ENCODE measurements at places on chromosomes 7 and 10.

DNA sequence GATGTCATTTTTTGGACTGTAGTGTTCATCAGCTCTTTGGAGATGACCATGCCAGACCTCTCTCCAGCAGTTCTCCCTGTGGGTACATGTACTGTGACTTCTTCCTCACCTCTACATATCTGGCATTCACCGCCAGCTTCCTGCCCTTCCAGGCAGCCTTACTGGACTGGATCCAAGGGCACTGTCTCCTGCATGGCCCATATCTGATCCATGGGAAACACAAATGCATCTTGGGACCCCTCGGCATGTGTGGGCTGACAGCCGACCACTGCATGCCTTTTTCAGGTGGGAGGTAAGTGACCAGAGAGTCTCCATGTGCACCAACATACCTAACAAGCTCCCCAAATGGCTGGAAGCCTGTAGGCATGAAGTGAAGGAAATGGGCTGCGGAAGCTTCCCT is 3.9 kb upstream of the BLVRA start:
- DNase-seq: no peak

- DNase-seq: no peak
Measured at GRCh38 chr10:88499569-88500470, 83.3 kb downstream of the RNLS start.

GRCh38 chr10:43976292-43976691 is 327.6 kb upstream of the ZNF32 start:
- DNase-seq: no peak

DNA sequence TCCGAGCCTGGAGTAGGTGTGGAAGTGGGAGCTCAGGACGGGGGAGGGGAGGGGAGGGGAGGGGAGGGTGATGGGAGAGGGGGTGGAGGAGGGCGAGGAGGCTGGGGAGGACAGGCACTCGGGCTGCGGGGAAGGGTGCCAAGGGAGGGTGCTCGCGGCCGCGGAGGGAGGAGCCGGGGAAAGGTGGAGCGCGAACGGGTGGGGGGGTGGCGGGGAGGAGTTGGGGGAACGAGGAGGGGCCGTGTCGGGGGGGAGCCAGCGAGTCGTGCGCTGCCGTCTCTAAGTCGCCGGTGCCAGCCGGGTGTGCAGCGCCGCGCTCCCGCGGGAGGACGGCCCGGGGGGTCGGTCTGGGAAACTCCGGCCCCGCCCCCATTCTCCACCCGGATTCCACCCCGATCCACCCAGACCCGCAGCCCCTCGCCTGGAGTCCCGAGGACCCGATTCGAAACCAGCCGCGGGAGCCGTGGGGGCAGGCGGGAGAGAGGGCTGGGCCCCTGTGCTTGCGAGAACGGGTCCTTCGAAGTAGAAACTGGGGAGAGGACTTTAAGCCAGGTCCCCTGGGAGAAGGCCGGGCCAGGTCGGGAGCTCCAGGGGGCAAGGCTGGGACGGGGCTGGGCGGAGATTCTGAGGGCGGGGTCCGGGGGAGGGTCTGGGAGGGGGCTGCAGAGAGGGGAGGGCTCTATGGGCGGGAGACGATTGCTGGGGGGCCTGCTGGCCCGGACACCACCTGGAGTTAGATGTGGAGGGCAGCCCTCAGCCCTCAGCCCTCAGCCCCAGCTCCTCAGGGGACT is at the start of gene ZNF467:
Gene ZNF467, minus strand, starts transcription at position 143 of the 791 bp plus-strand sequence. CDS start 2,556 bp downstream, outside the sequence.
- DNase-seq: no peak

- no peak for DNase-seq
Measured at GRCh38 chr7:134850066-134850465, 70.6 kb downstream of the CALD1 start.

DNA sequence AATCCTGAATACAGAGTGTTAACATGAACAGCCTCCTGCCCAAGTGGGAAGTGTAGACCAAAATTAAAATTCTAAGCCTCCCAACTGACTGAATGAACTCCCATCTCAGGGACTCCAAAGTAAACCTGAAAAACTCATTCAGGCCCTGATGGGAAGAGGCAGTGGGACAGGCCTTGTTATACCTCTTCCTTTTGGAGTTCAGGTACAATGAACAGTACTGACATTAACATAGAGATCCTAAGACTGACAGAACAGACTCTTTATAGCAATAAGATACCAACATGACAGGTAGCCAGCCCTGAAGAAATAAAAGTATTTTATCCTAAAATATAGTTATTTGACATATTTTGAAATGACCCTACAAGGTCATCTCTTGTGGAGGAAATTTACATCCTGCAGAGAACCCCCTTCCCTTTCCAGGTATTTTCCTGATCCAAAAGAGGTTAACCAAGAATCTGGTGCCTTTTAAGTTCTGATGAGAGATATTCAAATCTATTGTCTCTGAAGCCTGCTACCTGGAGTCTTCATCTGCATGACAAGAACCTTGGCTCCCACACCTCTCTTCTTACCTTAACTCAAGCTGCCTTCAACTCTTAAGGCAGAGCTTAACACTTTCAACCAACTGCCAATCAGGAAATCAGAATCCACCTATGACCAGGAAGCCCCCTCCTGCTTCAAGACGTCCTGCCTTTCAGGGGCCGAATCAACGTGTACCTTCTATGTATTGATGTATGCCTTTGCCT is 103.3 kb upstream of the PFKP start:
- no peak for DNase-seq

GRCh38 chr10:11282156-11282555 is 264.5 kb downstream of the CELF2 start:
- no peak for DNase-seq

DNA sequence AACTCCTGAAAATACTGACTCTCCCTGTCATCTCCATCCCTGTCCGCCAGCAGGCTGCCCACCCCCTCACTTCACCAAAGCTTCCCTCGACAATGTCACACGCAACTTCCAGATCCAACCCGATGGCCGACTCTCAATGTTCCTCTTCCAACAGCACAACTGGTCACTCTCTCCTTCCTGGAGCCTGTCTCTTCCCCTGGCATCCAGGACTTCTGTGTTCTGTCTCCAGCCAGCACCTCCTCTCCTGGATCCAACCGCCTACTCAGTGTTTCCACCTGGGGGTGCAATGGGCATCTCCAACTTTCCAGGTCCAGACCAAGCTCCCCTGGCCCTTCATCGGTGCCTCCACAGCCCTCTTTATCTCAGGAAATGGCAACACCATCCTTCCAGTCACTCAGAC is 8.6 kb downstream of the CPA5 start:
- no peak for DNase-seq

- no peak for DNase-seq
Measured at GRCh38 chr7:30276203-30276900, 8.0 kb upstream of the ZNRF2 start.

- DNase-seq: no peak
Measured at GRCh38 chr7:41504214-41504980, 198.5 kb downstream of the INHBA start.

DNA sequence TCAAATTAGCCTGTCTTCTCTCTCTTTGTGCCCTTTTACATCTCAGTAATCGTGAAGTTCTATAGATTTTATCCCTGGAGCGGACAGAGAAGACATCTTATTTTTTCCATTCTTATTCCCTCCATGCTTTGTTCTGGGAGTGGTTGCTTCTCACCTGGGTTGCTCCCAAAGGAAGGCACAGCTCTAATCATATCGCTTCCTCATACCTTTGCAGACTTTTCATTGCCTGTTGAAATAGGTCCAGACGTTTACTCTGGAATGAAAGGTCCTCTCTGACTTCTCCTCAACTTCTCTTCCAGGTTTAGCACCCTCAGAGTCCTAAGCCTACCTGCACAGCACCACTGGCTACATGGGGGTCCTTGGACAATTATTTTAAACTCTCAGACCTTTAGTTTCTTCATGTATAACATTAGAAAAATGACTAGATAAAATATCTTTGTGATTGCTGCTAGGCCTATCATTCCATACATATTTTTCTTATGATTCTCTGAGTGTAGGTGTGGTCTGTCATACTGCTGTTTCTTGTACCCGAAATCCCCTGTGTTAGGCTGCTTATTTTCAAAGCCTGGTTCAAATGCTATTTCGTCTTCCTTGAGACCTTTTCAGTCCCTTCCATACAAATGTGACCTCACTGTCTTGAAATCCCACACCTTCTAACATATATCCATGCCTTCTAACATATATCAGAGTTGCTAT is 418.1 kb downstream of the GFRA1 start:
- DNase-seq: no peak

DNA sequence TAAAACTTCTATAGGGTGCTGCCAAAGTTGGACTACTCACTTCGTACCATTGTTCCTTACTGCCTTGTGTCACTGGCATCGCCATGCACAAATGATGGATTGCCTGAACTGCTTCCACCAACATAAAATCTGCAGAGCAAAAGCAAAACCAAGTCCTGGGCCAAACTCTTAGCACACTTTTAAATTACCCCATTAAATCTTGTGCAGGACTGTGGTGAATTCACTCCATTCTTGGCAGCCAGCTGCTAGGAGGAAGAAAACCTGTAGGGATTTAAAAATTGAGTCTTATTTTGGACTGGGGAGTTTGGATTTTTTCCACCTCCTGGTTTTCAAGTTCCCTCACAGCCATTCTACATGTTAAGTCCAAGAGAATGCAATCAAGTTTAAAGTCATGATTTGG is 646.9 kb downstream of the SORCS3 start:
- DNase-seq: no peak

- DNase-seq: no peak
Measured at GRCh38 chr10:26448292-26448691, 10.2 kb downstream of the APBB1IP start.

- no peak for DNase-seq
Measured at GRCh38 chr7:151038951-151039849, 9.1 kb upstream of the ASIC3 start.

DNA sequence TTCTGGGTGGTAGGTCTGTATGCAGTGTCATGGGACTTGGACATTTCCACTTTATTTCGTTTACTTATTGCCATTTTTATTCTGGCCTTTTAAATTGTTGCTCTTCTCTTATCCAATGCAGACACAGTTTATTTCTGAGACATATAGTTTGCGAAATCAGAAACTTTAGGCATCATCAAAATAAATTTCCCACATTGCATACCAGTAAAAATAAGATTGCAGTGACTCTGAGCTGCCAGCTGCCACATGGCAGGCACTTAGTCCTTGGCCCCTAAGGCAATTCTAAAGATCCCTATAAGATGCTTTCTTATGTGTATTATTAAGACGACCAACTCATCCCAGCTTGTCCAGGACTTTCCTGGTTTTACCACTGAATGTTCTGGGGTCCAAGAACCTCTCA is 81.8 kb upstream of the ANKRD1 start:
- no peak for DNase-seq

- DNase-seq: no peak
Measured at GRCh38 chr7:131436384-131436783, 108.7 kb downstream of the MKLN1 start.

- peak; percentile 40 for DNase-seq
Measured at GRCh38 chr7:8295638-8296361, 33.8 kb upstream of the ICA1 start.

DNA sequence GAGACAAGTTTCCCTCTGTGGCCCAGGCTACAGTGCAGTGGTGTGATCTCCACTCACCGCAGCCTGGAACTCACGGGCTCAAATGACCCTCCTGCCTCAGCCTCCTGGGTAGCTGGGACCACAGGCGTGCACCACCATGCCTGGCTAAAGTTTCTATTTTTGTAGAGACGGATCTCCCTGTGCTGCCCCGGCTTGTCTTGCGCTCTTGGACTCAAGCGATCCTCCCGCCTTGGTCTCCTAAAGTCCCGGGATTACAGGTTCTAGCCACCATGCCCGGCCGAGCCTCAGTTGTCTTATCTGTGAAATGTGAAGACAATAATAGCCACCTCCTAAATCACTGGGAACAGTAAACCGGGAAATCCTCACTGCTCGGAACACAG is 88.1 kb downstream of the FOXL3 start:
- no peak for DNase-seq

GRCh38 chr7:19552576-19552975 is 156.3 kb downstream of the POLR1F start:
- DNase-seq: no peak

DNA sequence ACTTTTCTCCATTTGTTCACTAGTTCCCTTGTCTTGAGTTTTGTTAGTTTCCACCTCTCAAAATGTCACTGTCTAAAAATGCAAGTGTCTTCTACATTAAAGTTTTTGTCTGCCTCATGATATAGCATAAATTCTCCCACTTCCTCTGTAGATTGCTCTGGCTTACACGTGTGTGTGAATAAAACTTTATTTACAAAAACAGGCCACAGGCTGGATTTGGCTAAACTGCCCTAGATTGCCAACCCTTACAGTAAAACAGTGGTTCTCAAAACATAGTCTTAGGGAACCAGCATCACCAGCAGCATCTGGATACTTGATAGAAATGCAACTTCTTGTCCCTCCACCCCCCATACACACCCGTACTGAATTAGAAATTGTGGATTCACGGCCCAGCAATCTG is 207.8 kb downstream of the VTI1A start:
- DNase-seq: no peak

DNA sequence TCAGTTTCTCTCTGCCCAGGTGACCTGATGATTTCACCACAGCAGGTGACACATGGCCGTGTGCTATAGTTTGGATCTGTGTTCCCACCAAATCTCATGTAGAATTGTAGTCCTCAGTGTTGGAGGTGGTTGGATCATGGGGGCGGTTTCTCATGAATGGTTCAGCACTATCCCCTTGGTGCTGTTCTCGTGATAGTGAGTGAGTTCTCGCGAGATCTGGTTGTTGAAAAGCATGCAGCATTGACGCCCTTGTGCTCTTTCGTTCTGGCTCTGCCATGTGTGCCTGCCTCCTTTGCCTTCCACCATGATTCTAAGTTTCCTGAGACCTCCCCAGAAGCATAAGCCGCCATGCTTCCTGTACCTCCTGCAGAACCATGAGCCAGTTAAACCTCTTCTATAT is 85.2 kb upstream of the C1QL3 start:
- no peak for DNase-seq

DNA sequence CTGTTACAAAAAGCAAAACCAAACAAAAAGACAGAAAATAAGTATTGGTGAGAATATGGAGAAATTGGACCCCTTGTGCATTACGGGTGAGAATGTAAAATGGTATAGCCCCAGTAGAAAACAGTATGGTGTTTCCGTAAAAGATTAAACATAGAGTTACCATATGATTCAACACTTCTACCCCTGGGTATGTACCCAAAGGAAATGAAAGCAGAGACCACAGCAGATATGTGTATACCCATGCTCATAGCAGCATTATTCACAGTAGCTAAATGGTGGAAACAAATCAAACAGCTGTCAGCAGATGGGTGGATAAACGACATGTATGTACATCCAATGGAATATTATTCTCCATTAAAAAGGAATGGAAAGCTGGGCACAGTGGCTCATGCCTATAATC is 42.4 kb downstream of the STARD3NL start:
- DNase-seq: no peak

- no peak for DNase-seq
Measured at GRCh38 chr7:89200758-89201157, 405.2 kb upstream of the TEX47 start.

DNA sequence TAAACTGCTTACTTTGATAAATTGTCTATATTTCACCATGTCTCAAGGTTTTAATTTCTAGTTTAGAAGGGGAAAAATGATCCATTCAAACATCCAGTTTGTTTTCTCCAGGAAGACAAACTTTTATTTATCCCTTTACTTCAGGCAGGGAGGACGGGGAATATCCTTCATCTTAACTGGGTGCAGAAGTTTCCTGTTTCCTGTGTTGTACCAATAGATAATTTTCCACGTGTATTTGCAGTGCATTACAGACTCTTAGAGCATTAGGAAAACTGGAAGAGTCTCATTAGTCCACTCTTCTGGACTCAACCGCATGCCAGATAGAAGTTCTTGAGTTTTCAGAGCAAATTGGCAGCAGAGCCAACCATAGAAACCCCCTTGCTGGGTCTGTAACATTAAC is 39.4 kb upstream of the PIP4K2A start:
- no peak for DNase-seq
